HFF-Myc (cell line): ENCODE measurements at places on chromosomes 6 and 20.
A peak's percentile ranks its signal among the peaks of the same experiment; 100 is the strongest.

- peak; percentile 91 for DNase-seq
Measured at GRCh38 chr6:17962436-17963031, 24.9 kb downstream of the KIF13A start.

DNA sequence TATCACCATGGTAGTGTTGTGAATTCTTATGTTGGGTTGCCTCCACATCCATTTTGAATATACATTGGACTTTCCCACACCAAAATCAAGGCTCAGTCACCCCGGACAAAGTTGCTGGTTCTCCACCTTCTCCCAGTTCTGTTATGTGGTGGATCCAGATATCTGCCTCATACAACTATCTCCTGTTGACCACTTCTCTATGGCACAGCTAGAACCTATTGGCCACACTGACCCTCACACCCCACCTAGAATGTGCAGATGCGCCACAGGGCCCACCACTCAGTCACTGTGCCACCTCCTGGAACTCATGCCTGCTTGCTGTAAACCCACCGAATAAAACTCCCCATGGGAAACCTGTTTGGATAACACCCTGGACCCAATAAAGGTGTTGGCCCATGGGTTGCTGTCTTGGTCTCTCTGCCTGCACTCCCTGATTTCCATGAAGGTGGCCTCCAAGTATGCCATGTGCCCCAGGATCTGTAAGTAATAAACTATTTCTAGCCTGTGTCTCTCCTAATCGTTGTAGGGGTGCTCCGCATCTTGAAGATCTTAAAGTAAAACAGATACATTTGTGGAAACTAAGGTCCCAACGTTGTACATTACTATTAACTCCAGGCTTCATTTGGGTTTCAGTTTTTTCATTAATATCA lies 7.2 kb upstream of the NQO2 start:
- no peak for DNase-seq

GRCh38 chr6:40210628-40211056 lies 276.4 kb upstream of the MOCS1 start:
- DNase-seq, result no peak

DNA sequence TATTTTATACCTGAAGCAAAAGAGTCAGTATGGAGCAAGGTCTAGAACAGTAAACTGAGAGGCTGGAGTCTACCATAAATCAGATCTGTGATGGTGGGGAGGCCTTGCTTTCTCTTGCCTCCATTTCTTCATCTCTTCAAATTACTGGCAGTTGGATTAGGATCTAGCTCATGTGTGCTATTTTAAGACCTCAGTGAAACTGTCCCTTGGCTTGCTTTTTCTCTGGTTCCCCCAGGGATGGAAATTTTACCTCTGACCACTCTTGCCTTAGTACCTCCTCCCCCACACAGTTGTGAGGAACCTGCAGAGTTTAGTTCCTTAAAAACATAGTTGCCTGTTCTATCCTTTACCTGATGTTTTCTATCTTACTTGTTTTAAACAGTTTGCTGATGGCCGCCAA lies 8.5 kb downstream of the TMEM14B start:
- DNase-seq, result no peak

DNA sequence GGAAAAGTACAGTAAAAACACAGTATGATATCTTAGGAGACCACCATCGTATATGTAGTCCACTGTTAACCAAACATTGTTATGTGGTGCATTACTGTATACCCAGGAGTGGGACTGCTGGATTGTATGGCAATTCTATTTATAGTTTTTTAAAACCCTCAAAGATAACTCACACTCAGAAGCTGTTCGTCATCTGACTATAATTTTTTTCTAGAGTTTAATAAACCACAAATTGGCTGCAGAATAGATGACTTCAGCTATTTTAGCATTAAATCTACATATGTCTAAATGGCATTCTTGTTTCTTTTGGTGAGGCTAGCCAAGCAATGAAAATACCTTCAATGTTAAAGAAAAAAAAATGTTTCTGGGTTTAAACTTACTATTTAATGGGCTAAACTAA lies 134.2 kb upstream of the BMP5 start:
- DNase-seq, result no peak

DNA sequence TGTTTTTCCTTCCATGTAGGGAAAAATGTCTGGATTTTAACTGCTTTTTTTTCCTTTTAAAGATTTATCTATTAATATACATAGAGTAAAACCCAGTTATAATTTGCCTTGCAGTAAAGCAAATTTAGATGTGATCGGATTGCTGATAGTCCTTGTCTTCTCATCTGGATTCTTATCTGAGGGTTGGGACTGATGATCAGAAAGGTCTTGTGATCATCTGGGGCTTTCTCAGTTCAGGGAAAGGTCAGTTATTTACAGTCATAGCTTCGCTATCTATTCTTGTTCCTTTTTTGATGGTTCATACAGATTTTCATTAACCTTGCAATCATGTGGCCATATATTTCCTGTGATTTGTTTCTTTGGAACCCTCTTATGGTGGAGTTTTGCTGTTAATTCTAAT lies 63.8 kb upstream of the CLDN20 start:
- no peak for DNase-seq

- no peak for DNase-seq
Measured at GRCh38 chr20:6651016-6651415, 116.5 kb upstream of the BMP2 start.

GRCh38 chr6:19413323-19413722 lies 423.8 kb upstream of the ID4 start:
- no peak for DNase-seq

- no peak for DNase-seq
Measured at GRCh38 chr6:9518431-9518830, 896.4 kb downstream of the TFAP2A start.

GRCh38 chr20:29689411-29690225 lies 1567.8 kb upstream of the DEFB115 start:
- DNase-seq, result no peak

DNA sequence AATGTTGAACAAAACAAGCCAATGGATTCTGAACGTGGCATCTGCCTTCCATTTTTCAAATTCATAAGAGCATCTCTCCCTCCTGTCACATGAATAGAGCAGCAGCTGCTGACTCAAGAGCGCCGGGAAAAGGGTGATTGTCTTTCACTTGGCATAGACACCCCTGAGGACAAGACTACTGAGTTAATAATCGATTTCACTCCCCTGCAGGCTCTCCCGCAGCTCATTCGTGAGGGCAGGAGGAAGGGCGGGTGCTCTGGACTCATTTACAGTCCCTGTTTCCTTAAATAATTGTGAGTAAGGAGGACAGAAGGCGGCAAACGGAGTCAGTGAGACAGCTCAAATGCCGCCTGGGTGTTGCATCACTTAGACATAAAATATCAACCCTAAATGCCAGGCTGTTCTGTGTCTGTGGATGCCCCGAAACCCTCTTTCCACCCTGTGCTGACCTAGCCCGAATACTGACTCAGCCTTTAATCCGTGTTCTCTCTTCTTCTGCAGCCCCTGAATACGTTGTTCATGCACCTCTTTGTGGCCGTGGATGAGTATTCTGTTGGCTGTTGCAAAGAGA lies 21.6 kb downstream of the CFAP61 start:
- no peak for DNase-seq

DNA sequence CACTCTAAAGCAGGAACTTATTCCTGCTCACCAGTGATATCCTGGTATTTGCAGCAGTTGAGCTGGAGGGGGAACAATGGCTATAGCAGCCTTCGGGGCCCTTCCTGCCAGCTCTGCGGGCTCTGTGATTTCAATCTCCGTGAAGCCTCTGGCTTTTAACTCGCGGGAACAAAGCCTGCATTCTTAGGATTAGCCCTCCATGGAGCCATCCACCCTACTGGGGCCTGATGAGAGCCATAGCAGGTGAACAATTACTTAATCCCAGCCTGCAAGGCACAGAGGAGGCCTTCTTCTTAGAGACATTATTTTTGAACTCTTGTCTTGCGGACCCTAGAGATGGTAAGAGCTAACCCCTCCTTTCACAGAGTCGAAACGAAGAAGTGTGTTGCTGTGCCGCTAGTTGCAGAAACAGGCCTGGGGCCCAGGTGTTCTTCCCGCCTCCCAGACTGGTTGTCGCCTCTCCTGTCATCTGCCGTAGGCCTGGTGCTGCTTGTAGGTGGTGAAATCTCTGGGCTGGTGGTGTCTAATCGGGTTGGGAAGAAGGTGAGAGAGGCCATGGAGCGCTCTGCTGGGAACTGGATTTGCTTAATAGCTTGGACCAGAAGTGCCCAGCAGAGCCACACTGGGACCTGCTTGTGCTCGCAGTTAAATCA lies 9.7 kb downstream of the GHRH start:
- no peak for DNase-seq

DNA sequence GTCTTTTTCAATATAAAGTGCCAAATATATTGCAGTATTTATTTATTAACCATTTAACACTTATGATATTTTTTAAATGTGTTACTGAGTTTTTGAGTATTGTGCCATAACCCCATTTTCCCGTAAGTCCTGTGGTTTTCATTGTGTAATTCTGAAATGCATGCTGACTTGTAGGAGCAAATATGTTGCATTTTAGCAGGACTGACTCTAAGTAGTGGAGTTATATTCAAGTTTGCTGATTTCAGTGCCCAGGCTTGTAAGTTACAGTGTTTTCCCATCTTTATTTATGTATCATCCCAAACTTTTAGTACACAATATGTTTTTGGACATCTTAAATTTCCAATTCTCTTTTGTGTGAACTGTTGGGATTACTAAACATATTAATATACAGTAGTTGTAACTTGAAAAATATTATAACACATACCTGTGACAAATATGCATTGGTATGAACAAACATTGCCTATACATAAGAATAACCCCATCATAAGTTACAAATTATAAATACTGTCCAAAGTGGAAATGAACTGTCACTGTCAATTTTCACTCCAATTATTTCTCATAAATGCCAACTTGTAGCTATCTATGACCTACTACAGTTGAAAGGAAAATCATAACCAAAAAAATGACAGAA lies 179.3 kb upstream of the RUNX2 start:
- no peak for DNase-seq

GRCh38 chr6:126034656-126035055 lies 48.3 kb downstream of the TRMT11 start:
- no peak for DNase-seq

DNA sequence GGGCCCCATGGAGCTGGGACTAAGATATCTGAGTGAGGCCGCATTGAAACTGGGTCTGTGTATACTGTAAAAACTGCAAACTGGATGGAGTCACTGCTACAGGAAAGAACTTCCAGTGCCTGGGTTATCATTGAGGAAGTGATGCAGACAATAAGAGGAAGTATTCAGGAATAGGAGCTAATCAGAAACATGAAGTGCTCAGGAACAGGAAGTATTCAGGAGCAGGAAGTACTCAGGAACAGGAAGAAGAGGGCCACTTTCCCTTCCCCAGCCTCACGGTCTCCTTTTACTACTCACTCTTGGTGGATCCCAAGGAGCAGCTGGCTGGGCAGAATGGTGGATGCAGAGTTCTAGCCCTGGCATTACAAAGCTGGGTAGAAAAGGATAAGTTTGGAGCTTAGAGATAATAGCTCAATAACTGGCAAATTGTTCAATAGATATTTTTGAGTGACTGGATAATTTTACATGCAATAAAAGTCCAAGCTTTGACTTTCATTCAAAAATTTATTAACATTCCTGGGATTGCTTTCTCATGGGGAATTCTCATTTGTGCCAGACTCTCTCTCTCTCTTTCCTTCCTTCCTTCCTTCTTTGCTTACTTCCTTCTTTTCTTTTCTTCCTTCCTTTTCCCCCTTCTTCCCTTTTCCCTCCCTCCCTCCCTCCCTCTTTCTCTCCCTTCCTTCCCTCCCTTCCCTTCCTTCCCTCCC lies 82.2 kb upstream of the PAX1 start:
- DNase-seq, result no peak

GRCh38 chr6:137028912-137029311 lies 15.9 kb downstream of the IL20RA start:
- no peak for DNase-seq

DNA sequence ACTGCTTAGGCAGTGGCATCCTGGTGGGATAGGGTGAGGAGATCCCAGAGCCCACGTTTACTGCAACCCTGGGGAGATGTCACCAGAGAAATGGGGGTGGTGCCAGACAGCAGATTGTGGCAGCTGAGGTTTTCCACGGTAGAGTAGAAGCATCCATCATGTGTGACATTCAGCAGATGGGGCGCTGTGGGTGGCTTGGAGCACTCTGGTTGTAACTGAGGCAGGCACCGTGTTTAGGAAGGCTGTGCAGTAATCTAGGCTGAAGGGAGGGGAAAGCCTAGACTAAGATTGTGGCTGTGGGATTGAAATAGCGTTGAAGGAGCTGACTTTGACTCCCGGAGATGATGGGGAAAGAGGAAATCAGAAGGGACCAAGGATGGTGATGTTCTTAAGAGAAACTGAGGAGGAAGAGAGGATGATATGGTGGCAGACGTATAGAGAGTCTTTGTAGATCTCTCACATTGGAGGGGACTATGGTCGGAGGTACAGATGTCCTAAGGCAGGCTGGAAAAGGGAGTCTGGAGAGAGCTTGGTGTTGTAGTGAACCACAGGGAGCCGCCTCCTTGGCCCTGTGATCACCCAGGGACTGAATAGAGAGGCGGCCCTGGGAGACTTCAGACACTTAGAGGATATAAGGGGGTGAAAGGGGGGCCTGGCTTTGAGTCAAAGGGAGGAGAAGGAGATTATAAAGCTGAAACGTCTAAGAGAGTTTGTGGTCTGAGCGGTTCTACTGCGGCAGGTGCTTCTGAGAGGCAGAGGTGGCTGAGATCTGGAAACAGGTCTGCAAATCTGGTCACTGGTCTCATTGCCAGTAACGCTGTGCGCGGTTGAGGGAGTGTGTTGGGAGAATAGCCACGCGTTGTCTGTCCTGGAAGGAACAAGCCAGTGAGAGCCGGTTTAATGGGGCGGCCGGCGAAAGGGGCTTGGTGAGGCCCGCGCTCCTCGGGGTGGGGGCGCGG lies 792 bp upstream of the MICA start:
- DNase-seq, result no peak

DNA sequence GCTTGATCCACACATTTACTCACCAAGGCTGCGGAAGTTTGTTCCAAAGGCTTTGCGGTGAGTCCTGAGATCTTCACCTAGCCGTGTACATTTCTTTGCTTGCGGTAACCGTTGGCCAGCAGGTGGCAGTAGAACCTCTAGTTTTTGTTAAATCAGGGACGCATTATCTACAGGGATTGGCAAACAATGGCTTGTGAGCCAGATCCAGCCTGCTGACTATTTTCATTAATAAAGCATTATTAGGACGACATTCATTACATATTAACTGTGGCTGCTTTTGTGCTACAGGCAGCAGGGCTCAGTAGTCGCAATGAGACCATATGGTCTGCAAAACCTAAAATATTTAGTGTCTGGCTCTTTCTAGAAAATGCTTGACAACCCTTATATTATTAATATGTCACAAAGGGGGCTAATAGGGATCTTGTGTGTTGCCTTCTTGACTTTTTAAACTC lies 174.1 kb downstream of the DOK5 start:
- peak; percentile 43 for DNase-seq
